ENCODE measurements at places on chromosomes 1 and 21.
A peak's percentile ranks its signal among the peaks of the same experiment; 100 is the strongest.

GRCh38 chr1:77951328-77951727 lies 27.5 kb downstream of the FUBP1 start:
- no peak for DNase-seq

- no peak for DNase-seq
Observed at GRCh38 chr1:117739504-117739903, 133.7 kb downstream of the TENT5C start.

GRCh38 chr21:22585558-22585957 lies 1587.3 kb downstream of the NCAM2 start:
- no peak for DNase-seq

DNA sequence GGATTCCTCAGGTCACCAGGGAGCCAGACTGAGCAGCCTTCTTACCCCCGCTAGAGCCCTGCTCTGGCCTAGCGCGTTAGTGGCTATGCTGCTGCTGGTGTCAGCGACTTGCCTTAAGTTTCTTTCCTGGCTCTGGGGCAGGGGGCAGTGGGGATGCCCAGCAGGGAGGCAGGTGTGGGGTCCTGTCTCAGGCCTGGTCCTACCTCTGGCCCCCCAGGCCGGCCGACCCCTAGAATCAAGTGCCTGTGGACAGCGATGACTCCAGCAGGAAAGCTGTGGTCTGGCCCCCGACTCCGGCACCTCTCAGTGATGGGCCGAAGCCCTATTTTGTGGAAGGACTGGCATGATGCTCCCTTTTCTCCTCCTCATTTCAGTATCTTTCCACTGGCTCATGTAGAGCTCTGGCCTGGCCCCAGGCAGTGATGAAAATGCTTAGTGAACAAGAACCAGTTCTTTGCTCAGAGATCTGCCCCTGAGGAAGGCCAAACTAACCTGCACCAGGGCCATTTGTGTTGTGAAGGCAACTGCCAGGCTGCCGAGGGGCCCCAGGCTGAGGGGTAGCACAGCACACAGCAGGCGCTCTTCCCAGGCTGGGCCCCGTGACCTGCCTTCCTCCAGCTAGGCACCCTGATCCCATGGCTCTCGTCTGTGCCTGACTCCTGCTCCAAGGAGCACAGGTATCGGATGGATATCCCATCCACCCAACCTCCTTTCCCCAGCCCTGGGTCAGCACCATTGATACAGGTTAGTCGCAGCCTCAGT lies 23.7 kb downstream of the MRPL37 start:
- no peak for DNase-seq

DNA sequence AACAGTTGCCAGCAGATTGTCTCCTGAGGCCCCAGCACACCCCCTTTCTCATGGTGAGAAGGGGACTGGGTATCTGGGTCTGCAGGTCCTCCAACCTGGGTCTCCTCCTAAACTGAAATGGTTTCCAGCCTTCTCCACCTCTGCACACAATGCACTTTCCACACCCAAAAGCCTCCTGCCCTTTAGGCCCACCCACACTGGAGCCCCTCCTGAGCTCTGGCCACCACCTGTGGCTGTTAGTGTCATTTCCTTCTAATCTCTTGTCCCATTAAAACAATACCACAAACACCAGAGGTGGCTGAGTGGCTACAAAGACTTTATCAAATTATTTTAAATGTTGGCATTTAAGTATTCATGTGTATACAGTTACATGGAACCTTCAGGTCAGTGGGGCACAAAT lies 11.5 kb downstream of the GPR3 start:
- DNase-seq = no peak

DNA sequence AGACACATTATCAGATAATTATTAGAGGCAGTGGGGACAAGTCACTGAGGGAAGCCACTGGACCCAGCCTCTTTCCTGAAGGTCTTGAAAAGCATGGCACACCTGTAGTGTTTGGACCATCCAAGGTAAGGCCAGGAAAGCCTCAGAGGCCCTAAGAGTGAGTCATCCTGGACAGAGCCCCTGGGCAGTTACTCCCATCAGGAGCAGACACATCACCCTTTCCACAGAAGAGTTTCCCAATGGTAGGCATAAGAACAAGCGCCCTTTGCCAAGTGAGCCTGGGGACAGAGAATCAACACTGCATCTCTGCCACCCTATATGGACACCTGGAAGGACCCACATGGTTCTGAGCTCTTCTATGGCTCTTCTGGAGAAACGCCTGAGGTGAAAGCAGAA lies 136.0 kb downstream of the PLXNA2 start:
- DNase-seq = no peak

GRCh38 chr21:42833859-42834725 lies 45.2 kb downstream of the WDR4 start:
- DNase-seq = no peak

GRCh38 chr21:28283641-28284490 lies 708.8 kb downstream of the LTN1 start:
- DNase-seq = no peak

GRCh38 chr1:211683396-211684297 lies 8.2 kb upstream of the NEK2 start:
- no peak for DNase-seq

DNA sequence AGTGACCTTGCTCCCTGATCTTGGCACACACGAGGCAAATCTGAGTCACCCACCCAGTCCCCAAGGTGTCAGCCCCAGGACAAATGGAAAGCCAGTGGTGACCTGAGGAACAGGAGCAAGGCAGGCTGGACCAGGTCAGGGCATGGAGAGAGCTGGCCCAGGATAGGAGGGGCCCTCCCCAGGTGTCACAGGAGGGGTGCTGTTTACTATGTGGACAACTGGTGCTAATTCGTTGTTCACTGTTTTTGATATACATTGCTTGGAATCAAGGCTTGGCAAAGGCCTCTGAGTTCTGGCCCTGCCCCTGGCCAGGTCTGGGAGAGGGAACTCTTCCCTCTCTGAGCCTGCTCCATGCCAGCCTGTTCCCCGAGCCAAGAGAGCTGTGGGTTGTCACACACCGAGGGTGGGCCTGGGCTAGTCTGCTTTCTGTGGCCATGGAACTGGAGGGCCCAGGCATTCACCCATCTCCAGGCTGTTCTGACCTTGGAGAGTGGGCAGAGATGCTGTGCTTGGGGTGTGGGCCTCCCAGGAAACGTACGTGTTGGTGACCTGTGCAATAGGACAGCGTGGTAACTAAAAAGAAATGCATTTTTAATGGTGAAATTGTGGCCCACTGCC lies 41.8 kb downstream of the CRYAA start:
- DNase-seq = no peak

DNA sequence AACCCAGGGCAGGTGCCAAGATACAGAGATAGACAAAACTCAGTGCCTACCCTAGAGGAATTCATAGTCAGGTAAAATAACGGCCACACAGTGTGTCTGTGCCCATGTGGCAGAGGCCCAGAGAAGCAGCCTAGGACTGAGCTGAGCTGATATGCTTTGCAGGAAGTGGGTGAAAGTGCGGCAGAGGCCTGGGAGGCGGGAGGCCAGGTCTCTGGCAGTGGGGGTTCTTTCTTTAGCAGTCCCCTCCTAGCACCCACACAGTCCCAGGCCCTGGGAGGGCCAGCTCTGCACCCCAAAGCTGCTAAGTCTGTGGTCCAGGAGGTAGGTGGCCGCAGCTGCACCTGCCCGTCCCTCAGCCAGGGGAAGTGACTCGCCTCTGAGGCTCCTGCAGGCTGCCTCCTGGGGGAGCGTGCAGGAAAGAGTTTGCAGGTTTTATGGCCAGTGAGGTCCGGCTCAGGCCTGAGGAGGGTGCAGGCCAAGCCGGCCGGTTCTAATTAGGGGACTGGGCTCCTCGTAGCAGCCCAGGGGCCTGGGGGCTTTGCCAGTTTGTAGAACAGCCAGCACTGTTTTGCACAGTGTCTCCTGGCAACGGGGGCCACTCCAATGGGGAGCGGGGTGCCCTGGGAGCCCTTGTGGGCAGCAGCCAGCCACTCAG lies 107.9 kb downstream of the SPSB1 start:
- DNase-seq = peak; percentile 32

- peak; percentile 7 for DNase-seq
Observed at GRCh38 chr1:52574594-52574993, 21.7 kb upstream of the TUT4 start.

DNA sequence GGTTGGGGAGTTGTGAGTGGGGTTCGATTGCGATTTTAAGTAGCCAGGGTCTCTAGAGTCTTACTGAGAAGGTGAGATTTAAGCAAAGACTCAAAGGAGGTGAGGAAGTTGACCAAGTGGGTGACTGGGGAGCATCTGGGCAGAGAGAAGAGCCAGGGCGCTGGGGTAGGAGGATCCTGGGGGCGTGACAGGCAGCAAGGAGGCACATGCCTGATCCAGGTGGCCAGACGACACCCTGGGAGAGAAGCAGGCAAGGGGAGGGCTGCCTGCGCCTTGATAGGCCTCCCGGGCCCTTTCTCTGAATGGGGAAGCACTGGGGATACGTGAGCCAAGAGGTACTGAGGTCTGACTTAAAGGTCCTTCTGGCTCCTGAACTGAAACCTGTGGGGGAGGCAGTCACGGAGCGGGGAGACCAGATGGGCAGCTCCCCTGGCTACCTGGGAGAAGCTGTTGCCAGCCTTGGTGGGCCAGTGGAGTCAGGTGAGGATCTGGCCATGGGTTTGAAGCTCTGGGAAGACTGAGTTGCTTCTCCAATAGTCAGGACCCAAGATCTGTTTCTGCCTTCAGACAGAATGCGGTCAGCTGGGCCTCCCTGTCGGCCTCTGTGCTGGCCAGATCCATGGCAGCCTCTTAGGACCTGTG lies 5.4 kb downstream of the ZBTB48 start:
- no peak for DNase-seq

GRCh38 chr1:27676410-27676809 lies 4.4 kb upstream of the IFI6 start:
- DNase-seq = no peak

DNA sequence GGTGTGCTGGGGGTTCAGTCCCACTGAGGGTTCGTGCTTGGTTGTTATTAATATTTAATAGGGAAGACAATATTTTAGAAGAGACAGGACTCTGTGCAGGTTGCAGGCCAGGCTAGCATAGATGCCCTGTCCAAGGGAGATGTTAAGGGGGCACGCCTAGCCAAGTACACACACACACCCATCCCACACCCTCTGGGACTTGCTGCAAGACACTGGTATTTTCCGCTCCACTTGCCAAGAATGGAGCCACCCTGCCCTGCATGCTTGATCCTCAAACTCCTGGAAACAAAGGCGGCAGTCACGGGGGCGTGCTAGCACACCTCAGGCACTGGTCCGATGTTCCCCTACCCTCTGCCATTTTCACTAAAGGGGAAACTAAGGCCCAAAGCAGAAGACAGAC lies 99.1 kb downstream of the MRPL37 start:
- no peak for DNase-seq

DNA sequence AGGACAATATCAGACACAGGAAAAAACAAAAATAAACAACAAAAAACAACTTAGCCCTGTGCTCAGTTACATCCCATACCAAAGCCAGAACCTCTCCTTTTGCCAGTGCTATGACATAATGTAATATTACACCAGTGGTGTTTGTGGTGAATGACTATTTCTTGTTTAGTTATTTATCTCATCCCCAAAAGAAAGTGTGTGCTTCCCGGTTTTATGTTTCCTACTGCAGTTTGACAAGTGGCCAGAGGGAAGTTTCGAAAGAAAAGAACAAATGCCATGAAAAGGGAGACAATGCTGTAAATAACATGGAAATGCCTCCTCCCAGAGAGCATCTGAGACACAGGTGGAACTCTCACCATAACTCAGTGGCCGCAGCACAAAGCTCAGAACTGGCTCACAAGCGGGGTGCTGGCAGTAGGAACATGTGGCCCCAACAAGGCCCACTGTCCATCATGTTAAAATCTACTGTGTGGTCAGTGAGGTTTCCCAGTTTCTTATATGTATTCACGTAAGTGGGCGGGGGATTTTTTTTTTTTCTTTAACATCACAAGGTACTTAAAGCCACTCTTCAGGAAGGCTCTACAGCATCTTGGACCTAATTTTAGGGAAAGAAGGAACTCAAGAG lies 158.2 kb downstream of the BARHL2 start:
- no peak for DNase-seq

DNA sequence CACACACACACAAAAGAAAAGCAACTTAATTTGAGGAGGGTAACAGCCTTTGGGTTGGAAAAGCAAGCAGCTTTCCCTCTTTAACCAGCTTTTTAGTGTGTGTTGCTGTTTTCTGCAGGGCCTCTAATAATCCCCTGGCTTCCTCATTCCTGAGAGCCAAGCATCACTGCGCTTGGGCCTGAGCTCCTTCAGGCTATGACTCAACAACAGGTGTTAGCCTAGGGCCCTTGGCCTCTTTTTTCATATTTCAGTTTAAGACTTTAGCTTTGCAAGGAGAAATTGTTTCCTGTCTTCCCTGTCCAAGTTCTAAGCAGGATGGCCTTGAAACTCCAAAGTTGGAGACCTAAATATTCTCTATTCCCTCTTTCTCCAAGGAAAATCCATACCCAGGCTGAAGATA lies 26.2 kb upstream of the SNX27 start:
- no peak for DNase-seq

DNA sequence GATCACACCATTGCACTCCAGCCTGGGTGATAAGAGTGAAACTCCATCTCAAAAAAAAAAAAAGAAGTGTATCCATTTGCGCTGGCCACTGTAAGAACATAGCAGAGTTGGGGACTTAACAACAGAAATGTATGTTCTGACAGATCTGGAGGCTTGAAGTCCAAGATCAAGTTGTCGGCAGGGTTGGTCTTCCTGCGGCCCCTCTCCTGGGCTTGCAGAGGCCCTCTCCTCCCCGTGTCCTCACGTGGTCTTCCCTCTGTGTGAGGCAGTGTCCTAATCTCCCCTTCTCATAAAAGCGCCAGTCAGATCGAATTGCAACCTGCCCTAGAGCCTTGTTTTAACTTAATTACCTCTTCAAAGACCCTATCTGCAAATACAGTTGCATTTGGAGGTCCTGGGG lies 52.6 kb downstream of the MT1HL1 start:
- DNase-seq = no peak

- DNase-seq = no peak
Observed at GRCh38 chr1:64042331-64043100, 160.9 kb upstream of the UBE2U start.

GRCh38 chr1:52552236-52552504 lies 722 bp downstream of the TUT4 start:
- DNase-seq = peak; percentile 79

GRCh38 chr1:176551146-176551545 lies 88.2 kb downstream of the PAPPA2 start:
- no peak for DNase-seq

DNA sequence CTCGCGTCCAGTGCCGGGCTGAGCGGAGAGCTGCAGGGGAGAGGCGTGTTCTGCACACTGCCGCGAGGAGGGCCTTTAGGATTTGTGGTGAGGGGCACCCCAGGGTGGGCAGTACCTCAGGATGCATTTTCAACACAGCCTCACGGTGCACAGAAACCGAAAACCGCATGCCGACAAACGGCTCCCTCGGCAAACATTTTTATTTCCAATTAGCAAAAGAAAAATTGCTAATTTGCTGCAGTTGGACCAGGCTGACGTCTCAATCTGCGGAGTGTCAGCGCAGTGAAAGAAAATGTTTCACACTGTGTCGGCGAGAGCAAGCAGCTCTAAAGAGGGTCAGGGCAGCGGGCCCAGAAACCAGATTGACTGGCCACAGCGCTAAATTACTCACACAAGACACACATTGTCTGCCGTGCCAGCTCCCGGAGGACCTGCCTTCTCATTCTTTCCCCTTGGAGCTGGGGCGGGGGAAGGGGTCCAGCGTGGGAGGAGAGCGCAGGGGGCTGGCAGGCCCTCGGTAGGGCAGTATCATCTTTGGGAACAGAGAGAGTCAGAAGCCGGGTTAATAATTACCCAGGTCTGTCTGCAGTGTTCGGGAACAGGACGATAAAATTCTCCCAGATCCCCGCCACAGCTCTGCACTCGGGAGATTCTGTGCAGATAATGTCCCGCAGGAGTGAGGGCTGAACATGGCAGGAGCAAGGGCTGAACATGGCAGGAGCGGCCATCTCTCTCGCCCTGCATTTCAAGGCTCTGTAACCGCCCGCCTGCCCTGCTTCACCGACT lies 150.2 kb downstream of the PRDM16 start:
- DNase-seq = no peak

GRCh38 chr1:185567440-185567839 lies 166.8 kb upstream of the HMCN1 start:
- DNase-seq = no peak
